ENCODE measurements at places on chromosomes 3 and 15.

DNA sequence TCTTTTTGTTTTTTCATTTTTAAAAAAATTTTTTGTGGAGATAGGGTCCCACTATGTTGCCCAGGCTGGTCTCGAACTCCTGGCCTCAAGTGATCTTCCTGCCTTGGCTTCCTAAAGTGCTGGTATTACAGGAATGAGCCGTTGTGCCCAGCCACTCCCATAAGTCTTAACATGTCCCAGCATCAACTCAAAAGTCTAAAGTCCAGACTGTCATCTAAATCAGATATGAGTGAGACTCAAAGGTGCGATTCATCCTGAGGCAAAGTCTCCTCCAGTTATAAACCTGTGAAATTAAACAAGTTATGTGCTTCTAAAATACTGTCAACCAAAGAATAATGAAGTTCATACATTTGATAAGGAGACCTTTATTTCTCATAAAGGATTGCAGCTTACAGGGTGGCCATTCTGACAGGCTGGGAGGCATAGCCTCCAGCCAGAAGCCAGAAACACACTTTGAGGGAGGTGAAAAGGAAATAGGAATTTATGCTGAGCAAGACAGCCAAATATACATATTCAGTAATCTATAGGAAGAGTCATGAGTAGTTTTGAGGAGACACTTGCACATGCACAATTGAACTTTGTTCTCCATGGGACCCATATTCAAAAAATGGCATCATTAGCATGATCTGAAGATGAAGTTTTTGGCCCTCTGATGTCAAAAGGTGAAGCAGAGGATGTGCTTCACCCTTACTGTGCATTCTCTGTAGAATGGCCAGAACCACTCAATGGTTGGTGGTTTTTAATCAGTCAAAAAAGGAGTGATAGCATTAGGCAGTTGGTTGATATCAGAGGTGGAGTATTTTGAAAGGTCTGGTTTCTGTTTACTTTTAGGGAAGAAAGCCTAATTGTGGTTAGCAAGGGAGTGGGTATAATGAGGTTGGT lies 11.0 kb upstream of the ZNF662 start:
- no peak for DNase-seq

- DNase-seq: no peak
Observed at GRCh38 chr15:43896543-43896942, 69.7 kb downstream of the WDR76 start.

- DNase-seq: no peak
Observed at GRCh38 chr3:141763088-141763750, at the start of gene GRK7. Gene GRK7, plus strand, starts transcription at chr3:141763408. Its CDS starts 14,877 bp downstream, at chr3:141778285.

- no peak for DNase-seq
Observed at GRCh38 chr3:142638291-142638690, 42.1 kb downstream of the PLS1 start.

DNA sequence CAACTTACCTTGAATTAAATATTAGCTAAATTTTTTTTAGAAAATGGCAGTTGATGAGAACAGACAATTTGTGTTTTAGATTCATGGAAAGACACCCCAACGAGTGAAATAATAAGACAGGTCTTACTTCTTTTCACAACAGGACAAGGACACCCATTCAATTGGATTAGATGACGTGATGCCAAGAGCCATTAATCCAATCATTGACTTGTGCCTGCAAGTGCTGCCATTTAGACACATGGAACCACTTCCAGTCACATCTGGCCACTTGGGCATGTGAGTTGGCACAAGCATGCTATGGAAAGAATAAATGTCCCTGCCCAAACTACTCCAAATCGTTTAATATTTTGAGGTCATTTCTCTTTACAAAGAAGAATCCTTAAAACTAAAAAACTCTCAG lies 1308.8 kb downstream of the ROBO2 start:
- DNase-seq: no peak

- DNase-seq: no peak
Observed at GRCh38 chr3:34995796-34996430, 643.4 kb upstream of the ARPP21 start.

GRCh38 chr15:36108541-36108940 lies 470.9 kb upstream of the CDIN1 start:
- no peak for DNase-seq

- no peak for DNase-seq
Observed at GRCh38 chr15:25677719-25678499, 185.2 kb downstream of the ATP10A start.

DNA sequence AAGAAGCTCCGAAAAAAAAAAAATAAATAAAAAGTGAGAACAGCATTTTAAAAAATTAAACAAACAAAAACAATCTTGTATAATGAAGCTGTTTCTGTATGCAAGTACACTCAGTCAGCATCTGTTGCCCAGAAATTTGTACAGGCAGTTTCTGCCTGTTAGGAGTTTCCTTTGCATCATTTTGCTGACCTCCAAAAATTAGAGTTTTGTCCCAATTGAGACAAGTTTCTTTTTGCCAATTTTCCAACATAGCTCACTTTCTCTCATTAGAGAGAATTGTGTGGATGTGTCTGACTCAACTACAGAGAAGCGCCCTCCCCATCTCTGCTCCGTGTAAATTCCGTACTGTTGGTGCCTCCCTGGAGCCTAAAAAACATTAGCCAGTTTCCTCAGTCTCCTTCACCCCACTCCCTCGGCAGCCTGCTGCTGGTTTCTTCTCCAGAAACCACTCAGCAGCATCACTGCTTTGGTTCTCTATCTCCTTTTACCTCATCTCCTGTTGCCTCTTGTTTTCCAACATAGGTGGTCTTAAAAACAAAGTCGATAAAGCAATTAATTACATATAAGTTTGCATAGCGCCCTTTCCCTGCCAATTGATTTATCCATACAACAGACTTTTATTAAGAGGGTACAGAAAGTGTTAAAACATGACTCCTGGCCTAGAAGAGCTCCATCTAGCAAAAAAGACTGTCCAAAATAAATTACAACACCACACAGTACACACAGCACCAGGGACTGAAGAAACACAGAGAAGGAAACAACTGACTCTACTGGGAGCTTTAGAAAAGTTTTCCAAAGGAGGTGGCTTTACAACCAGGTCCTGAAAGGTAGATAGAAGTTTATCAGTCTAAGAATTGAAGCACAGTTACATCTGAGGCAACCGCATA lies 286.7 kb downstream of the SHOX2 start:
- no peak for DNase-seq

GRCh38 chr15:46416544-46416943 lies 781.7 kb downstream of the SQOR start:
- DNase-seq: no peak

Measured in urothelium cell line (cell line).